ENCODE measurements at places on chromosomes 7 and 10. TPM values are rescaled to one million over a fixed set of nuclear protein-coding genes. Genes with fewer than 3 reads are reported as not detected.

The CACNA2D1 gene
- 0.03 TPM for total RNA-seq

The MOGAT3 gene
- total RNA-seq: not detected

The ANKRD26 gene
- total RNA-seq: 8.9 TPM

The ASB10 gene
- total RNA-seq: not detected

The DUSP5 gene
- total RNA-seq: 9.1 TPM

The PPRC1 gene
- 51.4 TPM for total RNA-seq

The BRAF gene
- 65.1 TPM for total RNA-seq

The AKR1C2 gene
- total RNA-seq: not detected

The ANKRD61 gene
- total RNA-seq: not detected

The EPO gene
- total RNA-seq: not detected

The DNTT gene
- 0.30 TPM for total RNA-seq

The OR2A2 gene
- total RNA-seq: not detected

The FFAR4 gene
- total RNA-seq: not detected

The TES gene
- 128 TPM for total RNA-seq

The ZNF727 gene
- 0.85 TPM for total RNA-seq

The ARHGAP22 gene
- total RNA-seq: 2.2 TPM

The PKD2L1 gene
- total RNA-seq: not detected

The UCN3 gene
- not detected for total RNA-seq

The PITX3 gene
- total RNA-seq: not detected

The PTN gene
- 0.16 TPM for total RNA-seq

The MOSPD3 gene
- 18.5 TPM for total RNA-seq

The INSYN2A gene
- not detected for total RNA-seq

The ZNF239 gene
- total RNA-seq: 3.0 TPM

The ABCC2 gene
- 2.8 TPM for total RNA-seq

The HECW1 gene
- total RNA-seq: not detected

The HTRA1 gene
- not detected for total RNA-seq

The GCK gene
- 0.41 TPM for total RNA-seq

The PILRA gene
- total RNA-seq: 7.1 TPM

The PIK3AP1 gene
- total RNA-seq: 4.9 TPM

The ELN gene
- total RNA-seq: not detected

The ENO4 gene
- not detected for total RNA-seq

The DIP2C gene
- total RNA-seq: 7.4 TPM

The GRK5 gene
- total RNA-seq: 21.7 TPM

The SVOPL gene
- 1.2 TPM for total RNA-seq

Measured in T-cell (primary cell).